ENCODE measurements at places on chromosomes 11 and 22.

DNA sequence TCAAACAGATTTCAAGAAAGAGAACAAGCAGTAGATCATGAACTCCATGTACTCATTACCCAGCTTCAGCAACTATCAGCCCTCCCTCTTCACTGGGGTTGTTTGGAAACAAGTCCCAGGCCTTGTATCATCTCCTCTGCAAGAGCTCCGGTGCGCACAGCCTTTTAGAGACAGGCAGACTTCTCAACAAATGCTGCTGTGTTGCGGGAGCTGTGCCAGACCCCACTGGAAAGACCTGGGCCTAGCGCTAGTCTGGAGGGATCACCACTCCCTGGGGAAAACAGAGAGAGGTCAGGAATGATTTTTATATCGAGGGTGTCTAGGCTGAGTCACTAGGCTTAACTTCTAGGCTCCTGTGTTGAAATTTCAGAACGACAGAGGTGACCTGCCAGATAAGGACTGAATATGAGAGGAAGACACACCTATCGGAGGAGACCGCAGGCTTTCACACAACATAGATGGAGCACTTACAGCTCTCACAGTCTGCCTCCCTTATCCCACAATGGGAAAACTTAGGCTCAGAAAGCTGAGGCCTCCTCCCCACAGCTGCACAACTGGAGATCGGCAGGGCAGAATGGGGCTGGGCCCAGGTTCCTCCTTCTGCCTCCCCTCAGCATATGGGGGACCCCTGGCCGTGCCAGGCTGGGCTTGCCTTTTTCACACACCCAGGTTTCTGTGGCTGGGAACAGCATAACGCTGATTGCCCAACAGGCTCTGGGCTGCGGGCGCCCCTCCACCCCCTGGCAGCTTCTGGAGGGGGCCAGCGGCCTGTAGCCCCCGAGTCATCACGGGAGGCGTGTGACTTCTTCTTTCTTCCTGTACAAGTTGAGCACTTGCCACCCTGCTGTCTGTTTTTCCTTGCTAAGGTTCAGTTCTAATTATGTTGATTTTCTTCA lies 86.0 kb downstream of the PKNOX2 start:
- no peak for DNase-seq

DNA sequence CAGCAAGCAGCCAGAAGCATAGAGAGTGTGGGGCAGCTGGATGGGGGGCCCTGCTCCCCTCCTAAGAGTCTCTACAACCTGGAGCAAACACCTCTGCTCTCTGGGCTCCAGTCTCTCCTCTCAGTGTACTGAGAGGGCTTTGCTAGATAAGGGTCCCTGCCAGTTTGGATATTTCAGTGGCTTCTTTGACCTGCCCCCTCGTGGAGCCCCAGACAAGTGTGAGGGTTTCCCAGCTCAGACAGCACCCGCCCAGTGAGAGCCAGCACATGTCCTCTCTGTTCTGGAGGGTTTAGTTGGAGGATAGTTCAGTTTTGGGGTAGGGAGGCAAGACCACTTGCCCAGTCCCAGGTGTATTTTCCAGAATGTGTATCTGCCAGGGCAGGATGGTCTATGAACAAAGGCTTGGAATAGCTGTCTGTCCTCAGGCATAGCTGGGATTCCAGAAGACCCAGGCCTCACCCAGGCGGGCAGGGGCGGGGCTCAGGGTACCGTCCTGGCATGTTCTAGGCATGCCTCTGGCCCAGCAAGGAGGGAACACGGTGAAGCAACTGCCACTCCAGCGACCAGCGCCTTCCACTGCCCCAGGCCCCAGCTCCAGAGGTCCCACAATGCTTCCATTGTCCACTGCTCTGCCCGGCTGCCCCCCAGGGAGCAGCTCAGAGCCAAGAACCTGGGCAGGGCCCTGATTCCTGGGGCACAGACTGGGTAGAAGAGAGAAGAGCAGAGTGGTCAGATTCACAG lies 7.5 kb upstream of the MICALL1 start:
- DNase-seq = no peak

GRCh38 chr22:31881200-31881599 lies 63.1 kb upstream of the YWHAH start:
- DNase-seq = no peak

DNA sequence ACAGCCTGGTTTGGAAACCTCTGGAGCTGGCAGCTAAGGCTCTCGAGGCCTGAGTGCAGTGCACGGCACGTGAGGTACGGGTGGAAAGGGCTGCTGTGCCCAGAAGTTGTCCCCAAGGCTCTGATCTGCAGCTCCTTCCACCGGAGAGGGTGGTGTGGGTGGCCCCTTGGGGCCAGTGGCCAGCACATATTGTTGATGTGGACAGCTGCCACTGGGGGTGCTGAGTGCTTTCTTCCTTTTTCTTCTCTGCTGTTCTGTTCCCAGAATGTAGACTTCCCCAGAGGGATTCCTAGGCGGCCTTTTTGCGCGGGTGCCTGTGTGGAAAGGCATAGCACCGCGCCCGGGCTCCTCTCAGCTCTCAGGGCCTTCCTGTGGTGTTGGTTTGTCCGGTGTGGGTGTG lies 1476.5 kb downstream of the TBC1D22A start:
- DNase-seq = no peak

DNA sequence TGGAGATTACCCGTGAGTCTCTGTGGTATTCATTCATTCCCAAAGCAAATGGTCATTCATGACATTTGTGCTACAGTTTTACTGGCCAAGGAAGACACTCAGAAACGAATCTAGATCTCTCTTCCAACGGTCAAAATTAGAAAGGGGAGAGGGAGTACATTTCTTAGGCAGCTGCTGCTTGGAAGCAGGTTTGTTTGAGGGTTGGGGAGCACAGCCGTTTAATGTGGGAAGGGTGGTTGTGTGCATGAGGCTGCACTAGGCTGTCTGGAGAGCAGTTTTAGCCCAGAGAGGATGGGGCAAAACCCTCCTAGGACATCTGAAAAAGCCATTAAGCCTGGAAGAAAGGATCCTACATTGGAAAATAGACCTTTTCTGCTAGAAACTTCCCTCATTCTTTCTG lies 29.7 kb upstream of the TIMP3 start:
- no peak for DNase-seq

DNA sequence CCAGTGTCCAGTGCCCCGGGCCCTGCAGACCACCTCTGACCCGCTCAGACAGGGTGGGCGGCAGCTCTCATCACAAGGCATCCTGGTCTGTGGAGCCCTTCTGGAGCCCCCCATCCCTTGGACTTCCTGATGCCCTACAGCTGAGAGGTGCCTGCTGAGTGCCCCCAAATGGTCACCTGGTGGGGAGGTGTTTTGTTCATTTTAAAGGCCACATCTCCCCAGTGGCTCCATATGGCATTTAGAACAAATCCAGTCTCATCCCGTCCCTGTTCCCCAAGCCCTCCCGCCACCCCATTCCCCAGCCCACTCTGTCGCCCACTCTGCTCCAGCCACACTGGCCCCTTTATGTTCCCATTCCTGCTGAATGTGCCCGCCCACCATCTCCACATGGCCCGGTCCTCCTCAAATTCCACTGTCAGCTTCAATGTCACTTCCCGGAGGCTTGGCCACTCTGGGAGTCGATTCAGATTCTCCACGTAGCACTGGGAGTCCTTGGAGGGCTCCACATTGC lies 32.8 kb downstream of the OSBPL5 start:
- no peak for DNase-seq

GRCh38 chr11:124938206-124938765 lies 2.4 kb upstream of the HEPACAM start:
- no peak for DNase-seq

Data from activated CD4-positive, alpha-beta T cell treated with anti-CD3 and anti-CD28 coated beads, Interleukin-2, amount 10 ng/mL, durations not matched to agents 7 days and 5 days (primary cell).